ENCODE measurements at places on chromosomes 6 and 20. TPM values are rescaled to one million over a fixed set of nuclear protein-coding genes. Genes with fewer than 3 reads are reported as not detected.

The TMEM244 gene
- total RNA-seq: not detected

- no peak for DNase-seq
These were observed 4.0 kb upstream of the CAP2 start for GRCh38 chr6:17389274-17389847.

The BMP5 gene
- not detected for total RNA-seq

DNA sequence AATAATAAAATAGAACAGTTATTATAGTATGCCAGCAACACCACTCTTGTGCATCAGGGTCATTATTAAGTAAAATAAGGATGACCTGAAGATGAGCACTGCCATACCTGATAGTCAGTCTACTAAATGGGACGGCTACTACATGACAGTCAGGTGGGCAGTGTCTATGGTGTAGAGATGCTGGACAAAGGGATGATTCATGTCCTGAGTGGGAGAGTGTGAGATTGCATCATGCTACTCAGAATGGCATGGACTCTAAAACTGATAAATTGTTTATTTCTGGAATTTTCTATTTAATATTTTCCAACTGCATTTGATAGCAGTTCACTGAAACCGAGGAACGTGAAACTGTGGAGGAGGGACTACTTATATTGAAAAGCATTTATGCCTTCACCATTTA is 38.8 kb downstream of the SNX9 start:
- DNase-seq: no peak

- DNase-seq: peak; percentile 64
These were observed 285.2 kb downstream of the UST start for GRCh38 chr6:149031859-149032598.

- DNase-seq: no peak
These were observed 132.0 kb upstream of the EEF1E1 start for GRCh38 chr6:8234321-8234720.

Measured in uterus (tissue), 4 donors.